ENCODE measurements at places on chromosomes 12 and 14.
A peak's percentile ranks its signal among the peaks of the same experiment; 100 is the strongest.

- peak; percentile 36 for DNase-seq
Observed at GRCh38 chr14:89190765-89191513, 226.1 kb downstream of the FOXN3 start.

GRCh38 chr14:42391146-42391834, 784.6 kb downstream of the LRFN5 start:
- no peak for DNase-seq

DNA sequence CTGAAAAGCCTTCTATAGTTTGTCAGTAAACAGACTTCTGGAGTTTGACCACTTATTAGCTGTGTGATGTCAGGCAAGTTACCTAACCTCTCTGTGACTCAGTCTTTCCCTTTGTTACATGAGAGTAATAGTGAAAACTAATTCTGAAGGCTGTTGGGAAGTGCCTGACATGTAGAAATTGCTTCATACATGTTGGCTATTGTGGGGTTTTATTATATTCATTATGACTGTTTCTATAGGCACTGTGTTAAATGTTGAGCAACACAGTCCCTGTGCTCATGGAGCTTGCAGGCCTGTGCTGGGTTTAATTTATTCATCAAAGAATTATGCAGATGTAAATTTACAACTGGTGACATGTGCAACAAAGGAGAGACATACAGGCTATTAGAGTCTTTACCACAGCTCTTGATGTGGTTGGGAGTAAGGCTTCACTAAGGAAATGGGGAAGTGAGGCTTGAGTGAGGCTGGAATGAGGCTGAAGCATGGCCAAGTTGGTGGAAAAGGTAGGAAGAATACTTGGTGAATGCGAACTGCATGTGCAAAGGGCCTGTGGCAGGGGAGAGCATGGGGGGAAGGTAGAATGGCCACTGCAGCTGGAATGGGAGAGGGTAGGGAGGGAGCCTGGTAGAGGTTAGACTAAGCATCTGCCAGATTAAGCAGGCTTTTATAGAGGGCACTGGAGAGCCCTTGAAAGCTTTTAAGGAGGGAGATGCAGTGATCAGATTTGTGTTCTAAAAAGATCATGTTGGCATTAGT, 236.4 kb upstream of the CRY1 start:
- DNase-seq, result no peak

DNA sequence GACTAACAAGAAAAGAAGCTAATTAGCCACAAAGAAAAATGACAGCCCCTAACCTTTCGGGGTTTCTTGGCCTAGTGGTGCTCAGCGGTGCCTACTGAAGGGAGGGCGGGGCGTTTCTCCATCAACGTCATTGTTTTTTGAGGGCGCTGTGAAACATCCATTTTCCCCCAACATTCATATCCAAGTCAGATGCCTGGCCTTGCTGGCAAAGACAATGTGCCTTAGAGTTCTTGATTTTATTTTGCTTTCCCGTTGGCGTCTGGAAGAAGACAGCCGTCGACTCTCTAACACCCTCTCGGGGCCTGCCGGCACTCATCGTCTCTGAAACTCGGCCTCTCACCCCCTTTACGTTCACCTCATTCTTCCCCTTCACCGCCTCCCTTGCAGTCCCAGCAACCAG, 154.5 kb downstream of the PHETA1 start:
- DNase-seq, result no peak

- no peak for DNase-seq
Observed at GRCh38 chr12:109728921-109729320, 15.3 kb downstream of the FAM222A start.

DNA sequence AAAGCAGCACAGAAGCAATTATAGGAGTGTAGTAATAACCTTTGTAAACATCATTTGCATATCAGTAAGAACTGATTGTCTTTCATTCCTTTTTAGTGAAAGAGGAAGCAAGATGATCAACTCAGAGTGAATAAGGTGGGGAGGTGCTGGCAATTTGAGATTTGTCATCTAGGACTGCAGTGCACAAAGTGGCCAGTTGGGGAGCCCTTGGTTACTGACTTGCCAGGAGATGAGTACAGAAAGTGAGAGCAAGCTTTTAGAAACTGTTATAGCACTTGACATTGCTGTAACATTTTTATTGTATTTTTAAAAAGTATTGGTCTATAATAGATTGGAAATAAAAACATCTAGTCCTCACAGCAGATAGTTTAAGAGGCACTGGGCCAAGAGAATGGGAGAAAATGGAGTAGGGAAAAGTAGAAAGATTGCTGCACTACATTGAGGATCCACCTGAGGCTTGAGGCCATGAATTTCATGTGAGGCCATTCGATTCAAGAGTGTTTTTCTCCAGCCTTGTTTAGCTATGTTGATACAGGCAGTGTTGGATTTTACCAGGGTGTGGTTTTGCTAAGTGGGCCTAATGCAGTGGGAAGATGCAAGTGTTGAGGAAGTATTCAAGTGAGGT, 98.2 kb downstream of the SNAPC1 start:
- DNase-seq, result peak; percentile 77

GRCh38 chr12:117073611-117074010, 25.6 kb downstream of the TESC start:
- DNase-seq, result no peak

GRCh38 chr12:41585784-41586183, 397.7 kb downstream of the PDZRN4 start:
- DNase-seq, result no peak

- DNase-seq, result peak; percentile 89
Observed at GRCh38 chr12:113479590-113480335, 8.1 kb upstream of the LHX5 start.

DNA sequence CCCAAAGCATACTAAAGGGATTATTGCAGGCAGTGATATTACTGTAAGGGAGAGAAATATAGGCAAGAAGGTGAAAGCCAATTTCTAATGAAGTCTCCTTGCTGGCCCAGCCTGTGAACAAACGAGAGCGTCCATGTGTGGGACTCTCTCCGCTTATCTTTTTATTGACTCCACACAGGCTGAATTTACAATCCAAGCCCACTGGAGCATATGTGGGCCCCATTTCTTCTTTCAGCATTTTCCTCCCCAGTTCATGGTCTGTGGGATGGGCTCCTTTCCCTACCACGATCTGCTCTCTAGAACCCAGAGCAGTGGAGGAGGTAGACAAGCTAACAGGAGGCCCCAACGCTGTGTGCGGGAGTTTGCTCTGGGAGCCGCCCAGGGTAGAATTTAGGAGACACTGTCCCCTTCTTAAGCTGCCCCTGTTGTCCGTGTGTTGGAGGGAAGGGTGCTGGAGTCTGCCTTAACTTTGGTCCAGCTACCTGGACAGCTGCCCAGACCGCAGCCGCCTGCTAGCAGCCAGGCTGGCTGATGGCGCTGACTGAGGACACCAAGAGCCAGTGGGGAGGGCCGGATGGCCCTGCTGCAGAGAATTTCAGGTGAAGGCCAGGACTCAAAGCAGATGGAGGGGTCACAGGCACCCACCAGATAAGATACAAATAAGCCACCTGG, 3.2 kb upstream of the HOXC11 start:
- DNase-seq, result no peak

- peak; percentile 73 for DNase-seq
Observed at GRCh38 chr12:132600048-132601032, 10.0 kb downstream of the LRCOL1 start.

- DNase-seq, result no peak
Observed at GRCh38 chr12:42584651-42585111, 4.9 kb downstream of the PRICKLE1 start.
